HL-60 (cell line): ENCODE measurements at places on chromosomes 1 and 21.

GRCh38 chr21:31335957-31336738 is 7.9 kb downstream of the TIAM1 start:
- DNase-seq = no peak

DNA sequence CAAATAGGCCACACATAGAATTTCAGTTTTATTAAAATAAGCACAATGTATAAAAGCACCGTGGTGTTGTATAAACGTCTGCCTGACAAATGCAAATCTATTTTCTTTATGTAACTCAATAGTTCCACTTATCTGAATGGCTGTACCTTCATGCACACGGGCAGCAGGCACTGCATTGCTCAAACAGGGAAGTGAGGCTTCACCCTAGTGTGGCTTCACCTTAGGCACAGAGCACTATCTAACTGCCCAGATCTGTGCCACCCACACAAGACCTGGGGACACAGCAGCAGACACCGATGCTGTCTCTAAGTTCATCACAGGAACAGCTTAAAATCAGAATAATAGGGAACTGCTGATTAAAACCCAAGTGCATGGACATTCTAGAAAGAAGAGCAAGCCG is 6.0 kb upstream of the KNCN start:
- peak; percentile 66 for DNase-seq

DNA sequence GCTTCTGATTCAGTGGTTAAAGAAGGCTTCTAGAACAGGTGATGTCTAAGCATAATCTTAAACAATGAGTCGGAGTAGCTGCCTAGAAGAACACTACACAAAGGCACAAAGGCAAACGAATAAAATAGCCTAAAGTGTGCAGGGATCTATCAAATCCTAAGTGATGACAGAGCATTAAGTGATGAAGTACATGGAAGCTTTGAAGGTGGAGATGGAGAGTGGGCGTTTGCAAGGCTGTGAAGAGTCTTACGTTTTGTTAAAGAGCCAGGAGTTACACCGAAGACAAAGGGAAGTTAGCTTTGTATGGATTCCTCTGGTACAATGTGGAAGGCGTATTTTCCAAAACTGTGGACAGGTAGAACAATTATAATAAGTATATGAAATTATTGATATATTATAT is 270.6 kb downstream of the NEGR1 start:
- DNase-seq = no peak

DNA sequence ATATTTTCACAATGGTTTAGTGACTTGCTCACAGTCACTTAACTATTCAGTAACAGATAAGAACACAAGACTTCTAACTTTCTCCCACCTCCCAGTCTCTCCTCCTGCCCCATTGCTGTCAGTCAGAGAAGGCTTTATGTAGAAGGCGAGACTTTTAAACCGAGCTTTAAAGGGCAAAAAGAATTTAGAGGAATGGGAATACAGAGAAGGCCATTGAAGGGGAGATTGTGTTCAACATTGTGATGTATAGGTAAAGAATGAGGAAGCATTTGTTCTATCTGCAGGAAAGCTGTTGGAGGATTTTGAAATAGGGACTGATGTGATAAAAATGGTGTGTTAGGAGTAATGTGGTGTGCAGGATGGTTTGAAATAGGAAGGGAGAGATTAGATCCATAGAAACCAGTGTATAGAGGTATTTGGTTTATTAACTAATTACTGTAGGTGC is 7.3 kb downstream of the POU2F1 start:
- DNase-seq = no peak

DNA sequence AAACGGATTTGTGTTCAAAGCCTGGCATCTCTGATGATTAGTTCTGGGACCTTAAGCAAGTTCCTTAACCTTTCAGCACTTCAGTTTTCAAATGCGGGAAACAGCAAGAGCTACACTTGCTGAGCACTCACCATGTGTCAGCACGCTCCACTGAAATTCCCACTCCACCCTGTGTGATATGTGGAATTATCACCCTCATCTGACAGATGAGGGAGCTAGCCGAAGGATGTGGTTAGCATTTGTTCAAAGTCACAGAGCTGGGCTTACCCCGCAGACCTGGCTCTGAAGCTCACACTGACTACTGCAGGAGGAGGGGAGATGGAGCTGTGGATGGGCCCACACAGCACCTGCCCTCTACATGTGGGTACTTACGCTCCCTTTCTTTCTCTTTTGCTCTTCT is 29.1 kb downstream of the IL12RB2 start:
- DNase-seq = no peak

GRCh38 chr1:1809489-1809888 is 31.2 kb upstream of the NADK start:
- no peak for DNase-seq

- DNase-seq = no peak
Observed at GRCh38 chr1:115134231-115134630, 44.9 kb upstream of the TSPAN2 start.

DNA sequence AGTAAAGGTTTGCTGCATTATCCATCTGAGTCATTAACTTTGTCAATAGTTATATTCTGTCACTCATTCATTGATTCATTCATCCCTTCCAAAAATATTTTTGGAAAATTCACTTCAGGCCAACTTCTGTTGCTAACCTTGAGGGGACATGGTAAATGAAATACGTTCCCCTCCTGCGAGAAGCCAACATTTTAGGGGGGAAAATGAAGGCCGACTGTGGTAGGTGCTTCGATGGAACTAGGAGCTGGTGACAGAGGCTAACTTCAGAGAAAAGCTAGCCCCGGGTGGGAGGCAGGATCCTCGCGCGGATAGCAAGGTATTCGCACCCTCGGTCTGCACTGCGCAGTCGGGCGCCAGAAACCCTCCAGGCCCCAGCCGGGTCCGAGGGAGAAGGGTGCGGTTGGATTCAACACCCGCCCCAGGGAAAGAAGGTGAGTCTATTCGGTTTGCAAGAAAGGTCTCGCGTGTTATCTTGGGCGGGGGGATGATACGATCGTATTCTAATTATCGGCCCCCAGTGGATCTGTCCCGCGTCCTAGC is 646 bp upstream of the RRP15 start:
- DNase-seq = no peak
